Activated CD8-positive, alpha-beta memory T cell treated with anti-CD3 and anti-CD28 coated beads for 36 hours (primary cell): ENCODE measurements at places on chromosomes 5 and 9. TPM values are rescaled to one million over a fixed set of nuclear protein-coding genes. Genes with fewer than 3 reads are reported as not detected.

Gene ENDOG
- total RNA-seq, result 24.9 TPM

Gene QRFP
- total RNA-seq, result not detected

Gene SUSD1
- total RNA-seq, result 5.2 TPM

Gene TMEM215
- total RNA-seq, result not detected

Gene PDE6A
- total RNA-seq, result not detected

Gene PDZD2
- total RNA-seq, result 0.63 TPM

Gene PTGR1
- total RNA-seq, result 0.61 TPM

Gene C8G
- not detected for total RNA-seq

Gene ERBIN
- 35.8 TPM for total RNA-seq

Gene PCDHGA9
- not detected for total RNA-seq

Gene GHR
- not detected for total RNA-seq

Gene TGFBI
- not detected for total RNA-seq

Gene IL4
- total RNA-seq, result 2.5 TPM

Gene F2RL1
- total RNA-seq, result 2.8 TPM

Gene KCNV2
- total RNA-seq, result not detected

Gene SPATA24
- 2.4 TPM for total RNA-seq

Gene SLC25A2
- total RNA-seq, result 0.19 TPM

Gene ZFP37
- total RNA-seq, result 1.4 TPM

Gene RETREG1
- total RNA-seq, result 11.4 TPM

Gene LURAP1L
- total RNA-seq, result not detected

Gene PRXL2C
- 9.6 TPM for total RNA-seq

Gene LCN12
- total RNA-seq, result 0.89 TPM

Gene BARHL1
- total RNA-seq, result not detected

Gene DDX4
- total RNA-seq, result not detected

Gene SERF1A
- total RNA-seq, result 11.9 TPM

Gene ANKRD18A
- total RNA-seq, result 3.2 TPM

Gene GDF9
- total RNA-seq, result 0.23 TPM

Gene HRCT1
- not detected for total RNA-seq

Gene FKTN
- 16.8 TPM for total RNA-seq

Gene NIPAL4
- total RNA-seq, result 1.3 TPM

Gene KIF27
- 3.7 TPM for total RNA-seq

Gene ZNF622
- total RNA-seq, result 45.0 TPM

Gene HSPB3
- total RNA-seq, result not detected

Gene C7
- total RNA-seq, result not detected

Gene TAF1L
- total RNA-seq, result not detected

Gene LCN9
- not detected for total RNA-seq

Gene PCDHGB3
- total RNA-seq, result 0.17 TPM

Gene PCDHGB7
- not detected for total RNA-seq

Gene GPRIN1
- total RNA-seq, result 3.0 TPM
